ENCODE measurements at places on chromosomes 1 and 21.

- peak; percentile 82 for DNase-seq
Measured at GRCh38 chr1:48082271-48082962, 85.2 kb upstream of the TRABD2B start.

DNA sequence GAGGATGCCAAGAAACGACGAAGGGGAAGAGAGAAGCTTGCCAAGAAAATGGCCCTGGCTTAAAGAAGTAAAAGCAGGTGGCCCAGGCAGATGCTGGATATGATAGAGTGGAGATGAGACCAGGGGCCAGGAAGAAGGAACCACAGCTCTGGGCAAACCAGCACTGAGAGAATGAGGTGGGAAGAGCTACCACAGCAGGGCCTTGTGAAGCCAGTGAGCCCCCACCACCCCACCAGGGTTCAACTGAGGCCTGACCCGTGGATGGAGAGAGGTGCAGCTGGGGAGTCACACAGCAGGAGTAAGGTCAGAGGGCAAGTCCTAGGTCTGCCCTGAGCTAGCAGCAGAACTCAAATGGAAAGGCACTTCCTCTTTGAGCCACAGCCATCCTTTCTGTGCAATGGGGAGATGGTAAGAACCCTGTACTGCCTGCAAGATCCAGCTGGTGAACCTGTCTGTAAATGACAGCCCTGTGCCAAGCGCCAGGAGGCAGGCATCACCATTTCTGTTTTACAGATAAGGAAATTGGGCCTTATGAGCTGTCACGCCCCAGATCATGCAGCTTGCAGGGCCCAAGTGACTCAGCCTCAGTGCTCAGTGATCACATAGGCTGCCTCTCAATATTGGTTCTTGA is 8.5 kb downstream of the SH3BGRL3 start:
- DNase-seq = no peak

DNA sequence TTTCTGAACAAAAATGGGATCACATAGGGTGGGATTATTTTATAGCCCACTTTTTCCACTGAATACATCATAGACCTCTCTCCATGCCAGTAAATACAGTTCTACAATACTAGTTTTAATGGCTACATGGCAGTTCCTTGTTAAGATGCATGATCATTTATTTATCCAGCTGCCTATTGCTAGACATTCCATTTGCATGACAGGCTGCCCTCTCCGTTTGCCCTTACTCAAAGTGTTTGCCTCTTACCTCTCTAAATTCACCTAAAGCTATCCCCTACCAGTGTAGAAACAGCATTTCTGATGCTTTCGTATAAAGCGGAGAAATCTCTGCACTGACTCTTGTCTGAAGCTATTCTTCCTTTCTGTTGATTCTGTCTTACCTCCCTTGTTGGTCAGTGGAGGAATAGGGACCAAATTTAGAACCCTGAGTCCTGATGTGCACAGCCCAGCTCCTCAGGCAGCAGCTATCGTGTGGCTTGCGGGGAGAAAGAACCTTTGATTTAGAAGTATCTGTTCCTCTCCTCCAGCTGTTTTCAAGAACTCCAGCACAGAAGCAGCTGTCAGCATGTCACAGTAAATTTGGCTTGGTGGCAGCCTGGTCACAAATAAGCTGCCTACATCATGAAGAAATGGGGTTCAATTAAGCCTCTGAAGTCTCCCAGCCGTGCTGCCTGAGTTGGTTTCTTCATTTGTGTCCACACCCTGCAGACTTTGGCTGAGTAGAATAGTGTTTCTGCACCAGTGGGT is 337.3 kb downstream of the PRDM2 start:
- DNase-seq = peak; percentile 13

DNA sequence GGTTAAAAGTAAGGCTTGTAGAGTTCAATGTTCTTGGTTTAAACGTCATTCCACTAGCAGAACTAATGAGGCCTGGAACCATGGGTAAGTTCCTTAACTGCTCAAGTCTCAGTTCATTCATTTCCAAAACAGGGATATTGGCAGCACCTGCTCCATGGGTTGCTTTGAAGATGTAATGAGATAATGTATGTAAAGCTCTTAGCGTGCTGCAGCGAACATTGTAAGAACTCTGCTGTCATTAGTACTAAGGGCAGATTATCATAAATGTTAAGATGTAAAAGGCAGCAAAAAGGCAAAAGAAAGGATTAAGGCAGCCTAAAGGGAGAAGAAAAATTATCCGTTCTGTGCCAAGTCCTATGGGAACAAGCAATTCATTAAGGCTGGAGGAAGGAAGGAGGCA is 129.1 kb upstream of the NGF start:
- no peak for DNase-seq

DNA sequence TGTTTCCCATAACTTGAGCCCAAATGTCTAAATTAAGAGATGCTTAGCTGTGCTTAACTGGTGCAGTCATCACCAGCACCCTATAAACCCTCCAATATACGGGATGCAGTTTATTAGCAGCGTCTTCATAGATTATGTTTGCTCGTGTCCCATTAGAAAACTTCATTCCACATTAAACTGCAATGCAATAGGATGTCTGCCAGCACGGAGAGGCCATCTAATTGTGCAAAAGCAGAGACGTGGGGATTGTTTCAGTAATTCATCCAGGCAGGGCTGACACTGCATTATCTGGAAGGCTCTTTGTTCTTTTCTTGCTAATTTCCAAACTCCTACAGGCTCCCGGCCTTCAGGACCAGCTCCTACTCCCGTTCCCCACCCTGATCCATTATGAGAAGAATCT is 89.5 kb downstream of the CSMD2 start:
- no peak for DNase-seq

DNA sequence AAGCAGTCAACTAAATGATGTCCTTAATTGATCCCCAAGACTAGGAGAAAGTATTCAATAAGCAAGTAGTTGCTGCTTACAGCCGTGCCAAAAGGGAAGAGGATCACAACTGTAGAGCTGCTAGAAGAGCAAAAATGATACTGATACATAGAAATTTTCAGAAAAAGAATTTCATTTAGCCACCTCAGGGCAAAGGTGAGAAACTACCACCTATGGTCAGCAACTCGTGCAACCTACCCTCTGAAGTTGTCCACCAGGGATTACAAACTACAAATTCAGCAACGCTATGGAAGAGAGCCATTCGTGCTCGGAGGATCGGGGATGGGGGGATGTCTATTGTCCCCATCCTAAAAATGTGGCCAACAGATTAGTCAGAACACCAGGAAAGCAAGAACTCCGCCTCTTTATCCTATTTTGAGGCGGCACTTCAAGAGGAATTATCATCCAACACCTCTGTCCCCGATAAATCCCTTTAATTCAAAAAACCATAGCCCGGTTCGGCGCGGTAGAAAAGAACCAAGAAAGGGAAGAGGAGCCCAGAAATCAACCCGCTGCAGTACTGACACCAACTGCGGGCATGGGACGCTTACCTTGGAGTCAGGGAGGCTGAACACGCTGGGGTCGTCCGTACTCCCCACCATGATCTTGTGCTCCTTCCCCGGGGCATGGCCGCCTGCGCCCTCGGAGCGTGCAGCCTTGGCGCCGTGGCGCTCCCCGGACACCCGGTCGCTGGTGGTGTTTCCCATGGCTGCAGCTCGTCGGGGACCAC is 687 bp downstream of the PRKAB2 start:
- peak; percentile 11 for DNase-seq

DNA sequence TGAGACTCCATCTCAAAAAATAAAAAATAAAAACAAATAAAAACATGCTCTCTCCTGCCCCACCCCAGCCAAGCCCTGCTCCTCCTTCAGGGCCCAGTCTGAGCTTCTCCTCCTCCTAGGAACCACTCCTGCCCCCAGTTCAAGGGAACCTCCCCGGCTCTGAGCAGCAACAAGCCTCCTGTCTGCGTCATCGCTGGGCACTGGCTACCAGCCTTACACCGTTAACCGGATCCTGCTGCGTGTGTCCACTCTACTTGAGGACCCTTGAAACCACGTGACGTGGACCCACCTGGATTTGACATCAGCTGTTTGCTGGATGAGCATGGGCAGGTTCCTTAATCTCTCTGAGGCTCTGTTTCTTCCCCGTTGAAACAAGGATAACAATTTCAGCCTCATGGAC is 1.6 kb upstream of the TAS1R2 start:
- DNase-seq = no peak

DNA sequence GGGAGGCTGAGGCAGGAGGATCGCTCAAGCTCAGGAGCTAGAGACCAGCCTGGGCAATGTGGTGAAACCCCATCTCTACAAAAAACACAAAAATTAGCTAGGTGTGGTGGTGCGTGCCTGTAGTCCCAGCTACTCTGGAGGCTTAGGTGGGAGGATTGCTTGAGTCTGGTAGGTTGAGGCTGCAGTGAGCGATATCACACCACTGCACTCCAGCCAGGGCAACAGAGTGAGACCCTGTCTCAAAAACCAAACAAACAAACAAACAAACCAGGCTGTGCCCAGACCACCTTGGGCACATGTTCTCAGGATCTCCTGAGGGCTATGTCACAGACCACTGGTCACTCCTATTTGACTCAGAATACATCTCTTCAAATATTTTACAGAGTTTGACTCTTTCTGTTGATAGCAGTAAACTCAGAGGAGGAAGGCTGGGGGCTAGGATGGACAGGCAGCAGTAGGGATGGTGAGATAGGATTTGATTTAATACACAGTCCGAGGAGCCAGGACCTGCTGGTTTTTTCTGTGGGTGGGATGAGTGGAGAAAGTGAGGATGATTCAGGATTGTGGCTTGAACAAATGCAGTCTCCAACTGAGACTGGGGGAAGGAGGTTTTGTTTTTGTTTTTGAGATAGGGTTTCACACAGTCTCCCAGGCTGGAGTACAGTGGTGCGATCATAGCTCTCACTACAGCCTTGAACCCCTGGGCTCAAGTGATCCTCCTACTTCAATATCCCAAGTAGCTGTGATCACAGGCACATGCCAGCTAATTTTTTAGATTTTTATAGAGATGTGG is 46.5 kb downstream of the OLFML3 start:
- peak; percentile 23 for DNase-seq

DNA sequence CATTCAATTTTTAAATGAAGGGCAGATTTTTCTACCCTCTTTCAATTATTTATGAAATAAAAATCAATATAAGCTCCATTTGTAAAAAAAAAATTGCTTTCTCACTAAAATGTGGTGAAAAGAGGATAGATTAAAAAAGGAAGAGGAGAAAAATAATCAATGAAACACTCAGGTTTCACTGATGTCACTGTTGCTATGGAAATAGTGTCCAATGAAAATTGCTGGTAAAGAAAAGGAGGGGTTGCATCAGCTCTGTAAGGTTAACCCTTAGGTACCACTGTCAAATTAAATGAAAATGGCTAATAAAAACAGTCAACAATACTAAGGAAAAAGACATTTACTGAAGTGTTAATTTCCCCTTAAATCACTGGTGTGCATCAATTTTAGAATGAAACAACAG is 91.6 kb upstream of the TTC39A start:
- peak; percentile 70 for DNase-seq

GRCh38 chr1:44424747-44425146 is 19.7 kb downstream of the RNF220 start:
- DNase-seq = no peak

- peak; percentile 57 for DNase-seq
Measured at GRCh38 chr1:61081686-61082310, 563 bp upstream of the NFIA start.

DNA sequence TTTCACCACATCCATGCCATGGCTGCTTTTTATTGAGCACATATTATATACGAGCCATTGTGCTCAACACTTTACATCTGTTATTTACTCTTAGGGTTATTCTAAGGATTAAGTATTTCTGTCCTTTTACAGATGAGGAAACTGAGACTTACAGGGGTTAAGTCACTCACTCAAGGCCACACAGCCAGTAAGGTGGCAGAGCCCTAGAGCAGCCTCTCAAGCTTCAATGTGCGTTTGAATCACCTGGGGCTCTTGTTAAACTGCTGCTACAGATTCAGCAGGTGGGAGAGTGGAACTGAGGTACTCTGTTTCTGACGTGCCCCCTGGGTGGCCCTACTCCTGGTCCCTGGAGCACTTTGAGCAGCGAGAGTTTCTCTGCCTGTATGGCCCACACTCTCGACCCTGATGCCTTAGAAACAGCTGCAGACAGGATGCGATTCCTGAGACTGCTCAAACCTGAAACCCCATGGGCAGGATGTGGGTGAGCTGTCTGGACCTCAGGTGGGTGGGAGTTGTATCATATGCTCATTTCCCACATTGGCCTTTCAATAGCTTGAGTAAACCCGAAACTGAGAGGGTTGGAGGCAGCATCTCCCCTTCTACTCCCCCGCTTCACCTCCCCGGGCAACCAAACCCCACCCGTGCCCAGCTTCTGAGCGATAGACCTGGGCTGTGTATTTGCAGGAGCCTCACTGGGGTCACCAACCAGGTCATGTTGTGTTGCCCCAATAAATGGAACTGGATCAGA is 59.3 kb downstream of the MAN1C1 start:
- no peak for DNase-seq

DNA sequence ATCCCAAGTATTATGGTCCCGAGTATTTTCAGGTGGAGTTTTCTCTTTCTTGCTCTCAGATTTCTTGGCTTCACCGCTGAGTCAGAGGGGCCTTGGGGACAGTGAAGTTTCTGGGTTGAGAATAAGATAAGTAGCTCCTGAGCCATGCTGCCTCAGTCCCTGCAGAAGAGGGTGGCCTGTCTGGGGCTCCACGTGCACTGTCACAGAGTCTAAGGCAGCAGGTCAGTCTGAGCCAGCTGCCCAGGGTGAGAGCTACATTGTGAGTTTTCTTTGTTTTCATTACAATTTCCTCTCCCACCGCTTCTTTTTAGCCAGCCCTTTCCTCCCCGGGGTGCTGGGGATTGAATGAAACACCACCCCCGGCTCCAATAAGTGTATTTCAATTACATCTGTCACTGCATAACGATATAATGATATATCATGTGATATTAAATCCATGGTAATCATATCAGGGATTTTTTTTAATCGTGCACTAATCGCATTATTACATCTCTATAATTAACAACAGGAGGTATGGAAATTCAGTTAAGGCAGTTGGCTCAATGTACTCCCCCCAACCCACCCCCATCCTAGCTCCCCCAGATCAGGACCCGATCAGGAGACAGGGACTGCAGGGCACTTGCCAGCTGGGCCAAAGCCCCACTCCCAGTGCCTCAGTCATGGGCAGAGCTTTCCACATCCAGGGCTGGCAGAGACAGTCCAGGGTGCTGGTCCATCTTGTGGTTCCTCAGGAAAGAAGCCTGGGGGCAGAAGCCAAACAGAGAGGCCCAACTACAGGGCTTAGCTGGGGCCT is 43.7 kb downstream of the DMAP1 start:
- DNase-seq = no peak

DNA sequence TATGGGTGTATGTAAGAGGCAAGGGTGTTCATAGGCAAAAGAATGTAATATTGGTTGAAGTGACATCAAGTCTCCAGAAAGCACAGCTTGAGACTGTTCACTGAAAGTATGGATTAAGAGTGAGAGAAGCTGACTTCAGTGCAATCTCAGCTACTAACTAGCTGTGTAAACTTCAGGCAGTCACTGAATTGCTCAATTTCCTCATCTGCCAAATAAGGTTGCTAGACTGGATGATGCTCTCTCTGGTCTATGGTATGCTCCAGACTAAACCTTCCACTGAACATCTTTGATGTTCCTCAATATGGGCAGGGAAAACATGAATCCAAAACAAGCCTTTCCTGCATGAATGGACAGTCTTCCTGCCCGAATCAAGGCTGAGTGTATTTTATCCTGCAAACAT is 111.8 kb upstream of the USH2A start:
- no peak for DNase-seq

GRCh38 chr1:225919906-225920305 is 4.1 kb downstream of the PYCR2 start:
- peak; percentile 98 for DNase-seq
